ENCODE measurements at places on chromosomes 12 and 14. TPM values are rescaled to one million over a fixed set of nuclear protein-coding genes. Genes with fewer than 3 reads are reported as not detected.

Gene MYH7
- under 0.01 TPM for total RNA-seq

GRCh38 chr14:88856786-88857366 lies 32.4 kb downstream of the TTC8 start:
- no peak for DNase-seq

DNA sequence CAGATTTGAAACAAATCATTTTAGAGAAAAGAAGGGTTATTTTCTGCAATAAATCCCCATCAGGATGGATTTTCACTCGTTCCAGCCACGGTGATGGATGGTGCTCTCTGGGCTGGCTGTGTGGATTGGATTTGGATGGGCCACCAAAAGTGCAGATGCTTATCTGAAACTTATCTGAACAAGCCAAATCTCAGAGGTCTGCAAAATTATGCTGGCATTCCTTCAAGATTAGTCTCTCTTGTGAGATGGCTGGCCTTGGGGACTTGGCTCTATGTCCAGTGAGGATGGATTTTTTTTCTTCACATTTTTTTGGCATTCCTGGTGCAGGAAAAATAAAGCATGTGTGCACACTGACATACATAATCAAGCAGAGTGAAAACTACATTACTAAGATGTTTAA lies 341.9 kb downstream of the GXYLT1 start:
- peak; percentile 83 for DNase-seq

Gene GPR65
- 2.4 TPM for total RNA-seq

DNA sequence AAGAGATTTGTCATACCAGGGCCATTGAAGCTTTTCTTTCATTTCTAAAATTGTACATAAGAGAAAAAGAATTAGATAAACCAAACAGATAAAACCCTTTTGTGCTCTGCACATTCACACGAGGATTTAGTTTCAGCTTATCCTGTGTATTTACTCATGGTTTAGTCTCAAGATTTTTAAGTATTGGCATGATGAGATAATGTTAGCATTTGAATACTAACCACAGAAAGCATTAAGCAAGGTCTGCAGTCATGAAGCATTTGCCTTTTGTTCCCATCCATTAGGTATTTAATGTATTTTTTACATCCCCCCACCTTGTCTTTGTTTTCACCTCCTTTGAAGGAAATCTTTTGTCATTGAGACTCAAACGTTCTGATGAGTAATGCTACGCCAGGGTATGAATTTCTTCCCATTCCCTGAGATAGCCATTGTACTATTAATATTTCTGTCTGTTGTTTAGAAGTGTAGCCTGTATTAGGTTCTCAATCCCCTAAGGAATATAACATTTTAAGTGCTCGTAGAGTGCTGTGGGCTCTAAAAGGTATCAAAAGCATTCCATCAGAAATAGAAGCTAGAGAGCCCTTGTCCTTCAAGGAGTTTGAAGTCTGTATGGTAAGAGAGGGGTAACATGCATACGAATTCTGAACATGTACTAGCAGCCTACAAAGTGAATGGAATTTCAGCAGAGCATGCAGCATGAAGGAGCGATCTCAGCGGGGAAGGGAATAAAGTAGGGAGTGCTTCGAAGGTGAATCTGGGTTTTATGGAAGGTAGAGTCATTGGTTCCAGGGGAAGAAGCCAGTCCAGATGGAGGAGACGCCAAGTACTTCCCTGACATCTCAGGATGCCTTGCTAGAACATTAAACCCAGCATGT lies 22.3 kb downstream of the CRADD start:
- DNase-seq: no peak

DNA sequence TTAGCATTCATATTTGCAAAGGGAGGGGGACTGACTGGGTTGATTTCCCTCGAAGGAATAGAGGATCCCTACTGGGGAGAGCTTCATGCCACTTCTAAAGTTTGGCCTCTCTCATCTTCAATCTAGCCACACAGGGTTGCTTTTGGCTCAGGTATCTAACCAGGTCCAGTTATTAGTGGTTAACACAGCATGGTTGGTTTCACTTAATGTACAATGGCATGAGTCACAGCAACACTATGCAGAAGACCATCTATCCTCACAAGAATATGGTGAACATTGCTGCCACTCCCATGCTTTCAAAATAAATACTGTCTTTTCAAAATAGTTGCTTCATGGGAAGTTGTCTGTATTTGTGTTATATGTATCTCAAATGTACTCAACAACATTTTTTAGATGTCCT lies 6.6 kb upstream of the RAB3IP start:
- DNase-seq: no peak

GRCh38 chr14:21313512-21313911 lies 33.6 kb downstream of the RPGRIP1 start:
- DNase-seq: no peak

Gene TMEM132D
- 2.6 TPM for total RNA-seq

DNA sequence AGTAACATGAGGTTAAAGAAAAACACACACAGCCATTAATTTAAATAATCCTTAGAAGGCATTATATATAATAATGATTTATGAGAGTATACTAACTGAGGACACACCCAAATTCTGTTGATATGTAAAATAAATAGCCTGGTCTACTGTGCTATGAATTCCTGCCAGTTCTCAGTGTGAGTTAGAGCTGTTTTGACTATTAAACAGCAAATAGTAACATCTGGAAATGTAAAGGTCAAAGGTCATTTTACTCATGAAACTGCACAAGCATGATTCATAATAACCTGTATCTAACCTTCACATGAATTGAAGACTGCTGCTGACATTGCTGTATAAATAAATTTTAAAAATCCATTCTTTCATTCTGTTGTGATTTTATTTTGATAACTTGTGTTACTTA lies 966.7 kb downstream of the SLC6A15 start:
- peak; percentile 36 for DNase-seq

DNA sequence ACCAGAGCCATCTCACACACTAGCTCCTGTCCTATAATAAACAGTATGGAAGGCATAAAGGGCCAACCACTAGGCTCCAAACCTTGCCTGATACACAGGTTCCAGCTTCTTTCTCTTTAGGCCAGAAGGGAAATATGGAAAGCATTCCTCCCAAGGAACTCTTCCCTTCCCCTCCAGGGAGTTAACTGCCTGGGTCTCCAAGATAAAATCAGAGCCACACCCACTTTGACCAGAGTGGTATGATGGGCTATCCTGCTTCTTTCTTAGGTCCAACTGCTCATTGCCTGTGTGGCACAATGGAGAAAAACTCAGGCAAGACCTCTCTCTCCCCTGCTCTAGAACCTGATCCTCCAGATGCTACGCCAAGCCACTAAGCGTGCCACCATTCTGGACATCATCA lies 2.1 kb downstream of the TSSK4 start:
- no peak for DNase-seq

Gene WASHC4
- total RNA-seq: 174 TPM

DNA sequence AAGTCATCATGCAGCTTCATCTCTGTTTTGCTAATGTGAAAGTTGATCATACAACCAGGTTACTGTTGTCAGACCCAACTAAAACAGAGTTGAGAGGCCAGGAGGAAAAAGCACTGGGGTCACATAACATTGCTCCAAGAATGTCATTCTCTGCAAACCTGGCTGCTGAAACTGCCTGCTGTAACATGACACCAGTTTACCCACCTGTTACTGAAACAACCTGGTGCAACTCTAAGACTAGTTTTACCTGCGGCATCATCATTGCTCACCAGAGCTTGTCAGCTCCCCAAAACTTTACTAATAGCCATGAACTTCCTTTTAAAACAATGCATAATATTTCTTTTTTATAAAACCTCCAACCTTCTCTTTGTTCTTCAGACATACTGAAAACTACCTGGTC lies 30.7 kb upstream of the DEGS2 start:
- DNase-seq: no peak

DNA sequence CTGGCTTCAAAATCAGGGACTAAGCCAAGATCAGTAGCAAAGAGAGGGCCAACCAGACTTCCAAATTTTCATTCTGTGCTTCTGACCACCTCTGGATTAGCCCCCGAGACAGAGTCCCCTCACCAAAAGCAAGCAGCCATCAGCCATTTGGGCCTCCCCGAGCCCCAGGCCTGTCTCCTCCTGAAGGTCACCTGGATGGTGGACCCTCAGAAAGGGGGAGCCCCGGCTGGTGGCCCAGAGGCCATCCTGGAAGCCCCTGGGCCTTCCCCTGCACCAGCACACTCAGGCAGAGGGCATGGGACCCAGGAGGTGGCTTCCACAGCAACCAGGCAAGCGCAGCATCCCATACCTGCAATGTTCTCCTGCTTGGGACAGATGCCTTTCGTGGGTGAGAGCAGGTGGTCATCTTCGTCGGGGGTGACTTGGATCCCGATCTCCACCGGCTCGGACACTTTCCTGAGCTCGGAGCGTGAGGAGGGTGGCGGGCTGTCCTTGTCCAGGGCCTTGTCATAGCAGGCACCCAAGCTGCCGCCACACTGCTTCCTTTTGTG lies 14.8 kb downstream of the BCL11B start:
- DNase-seq: no peak

DNA sequence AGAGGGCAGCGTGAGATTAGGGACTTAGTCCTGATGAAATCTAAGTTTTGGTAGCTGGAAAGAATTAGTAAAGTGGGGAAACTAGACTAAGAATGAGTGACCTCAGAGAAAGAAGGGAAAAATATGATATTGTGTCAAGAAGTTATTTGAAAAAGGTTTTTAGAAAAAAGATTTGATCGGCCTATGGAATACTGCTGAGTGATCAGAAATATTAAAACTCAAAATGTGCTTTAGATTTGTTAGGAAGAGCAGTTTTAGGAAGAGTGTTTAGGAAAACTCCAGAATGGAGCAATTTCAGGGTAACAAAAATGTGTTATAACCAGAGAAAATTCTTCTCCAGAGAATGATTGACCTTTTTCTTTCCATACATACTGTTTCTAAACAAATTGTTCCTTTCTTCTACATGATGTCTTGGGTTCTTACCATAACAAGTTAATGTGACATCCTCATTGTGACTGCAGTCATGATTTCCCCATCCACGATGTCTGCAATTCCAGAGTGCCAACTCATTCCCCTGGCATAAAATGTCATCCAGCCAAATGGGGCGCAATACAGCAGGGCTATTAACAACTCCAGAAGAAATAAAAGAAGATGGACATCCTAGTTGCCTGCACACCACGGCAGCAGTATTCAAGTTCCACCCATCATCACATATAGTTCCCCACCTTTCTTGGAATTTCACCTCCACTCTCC lies 11.8 kb downstream of the CD163L1 start:
- no peak for DNase-seq

All from umbilical cord (tissue), 2 donors.